ENCODE measurements at places on chromosomes 4 and X.

GRCh38 chrX:108123591-108124366 lies 32.2 kb downstream of the ATG4A start:
- DNase-seq = no peak

DNA sequence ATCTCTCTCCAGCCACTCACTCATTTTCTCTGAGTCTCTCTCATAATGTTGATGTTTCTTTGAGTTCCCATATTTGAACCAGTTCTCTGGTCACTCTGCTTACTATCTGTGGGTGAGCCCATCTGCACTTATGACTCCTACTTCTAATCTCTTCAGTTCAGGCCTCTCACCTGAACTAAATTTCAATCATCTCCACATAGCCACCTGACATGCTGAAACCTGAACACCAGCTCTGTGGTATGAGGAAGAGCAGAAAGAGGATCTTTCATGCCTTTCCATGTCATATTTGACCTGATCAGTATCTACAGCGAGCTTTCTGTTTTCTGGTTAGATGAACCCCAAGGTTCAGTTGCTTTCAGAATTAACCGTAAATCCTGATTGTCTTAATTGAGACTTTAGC lies 122.2 kb upstream of the ESX1 start:
- no peak for DNase-seq

DNA sequence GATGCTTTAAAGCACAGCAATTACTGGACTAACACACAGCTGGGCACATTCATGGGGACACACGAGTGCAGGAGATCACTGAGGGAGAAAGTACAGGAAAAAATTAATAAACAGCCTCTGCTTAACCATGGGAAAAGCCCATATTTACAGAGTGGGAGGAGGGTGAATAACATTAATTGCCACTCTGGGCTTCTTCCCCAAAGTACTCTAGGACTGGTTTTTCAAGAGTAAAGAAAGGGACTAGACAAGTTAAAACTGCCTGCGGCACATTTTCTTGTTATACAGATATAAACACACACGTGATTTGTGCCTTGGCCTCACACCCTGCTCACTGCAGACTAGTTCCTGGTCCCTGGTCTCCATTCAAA lies 179.7 kb upstream of the TET2 start:
- no peak for DNase-seq

DNA sequence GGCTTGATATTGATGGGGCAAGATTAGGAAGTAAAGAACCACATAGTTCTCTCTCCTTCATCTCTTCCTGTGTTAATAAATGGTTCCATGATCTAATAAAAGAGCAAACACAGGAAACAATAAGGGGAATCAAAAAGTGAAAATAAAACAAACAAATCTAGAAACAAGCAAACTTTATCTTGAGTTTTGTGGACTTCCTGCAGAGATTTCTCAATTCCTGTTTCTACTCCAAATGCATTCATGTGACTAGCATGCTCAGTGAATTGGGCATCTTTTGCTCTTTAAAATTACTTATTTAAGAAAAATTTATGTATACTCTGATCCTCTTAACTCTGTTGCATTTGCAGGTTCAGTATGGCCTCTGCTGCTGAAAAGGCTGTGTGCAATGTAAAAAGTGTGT lies 682.0 kb downstream of the KCTD8 start:
- no peak for DNase-seq

GRCh38 chr4:141467225-141467624 lies 169.2 kb upstream of the IL15 start:
- no peak for DNase-seq

DNA sequence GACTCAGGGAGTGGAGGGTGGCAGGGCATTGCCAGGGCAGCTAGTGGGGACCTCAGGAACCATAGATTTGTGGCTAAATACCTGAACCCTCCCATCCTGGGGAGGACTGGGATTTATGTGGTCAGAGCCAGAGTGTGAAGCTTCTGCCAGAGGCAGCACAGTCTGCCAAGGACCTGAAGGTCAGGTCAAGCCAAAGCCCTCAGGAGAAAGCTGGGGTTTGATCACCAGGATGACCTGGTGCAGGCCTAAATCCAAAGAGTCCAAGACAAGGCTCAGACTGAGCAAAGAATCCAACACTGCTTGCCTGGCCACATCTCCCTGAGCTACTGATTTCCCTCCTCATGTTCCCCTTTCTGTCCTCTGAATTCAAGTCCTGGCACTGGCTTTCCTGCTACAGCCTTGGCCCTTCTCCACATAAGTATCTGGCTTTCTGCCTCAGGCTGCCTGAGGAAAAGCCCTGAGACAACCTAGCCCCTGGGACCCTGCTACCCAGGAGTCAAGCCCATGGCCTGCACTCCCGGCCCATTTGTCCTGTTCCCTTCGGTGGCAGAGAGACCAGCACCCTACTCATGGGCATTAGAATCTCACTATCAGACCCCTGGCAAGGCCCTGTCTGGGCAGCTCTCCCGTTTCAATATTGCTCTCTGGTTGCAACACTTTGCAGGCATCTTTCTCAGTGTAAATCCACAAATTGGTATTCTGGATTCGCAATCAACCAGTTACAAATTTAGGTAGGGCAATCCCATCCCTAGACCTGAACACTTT lies 39.3 kb upstream of the SLC25A43 start:
- DNase-seq = no peak

- no peak for DNase-seq
Observed at GRCh38 chr4:87321888-87322287, 794 bp downstream of the HSD17B13 start.

GRCh38 chr4:13906727-13907126 lies 279.2 kb upstream of the BOD1L1 start:
- no peak for DNase-seq

GRCh38 chr4:85784947-85785346 lies 310.0 kb downstream of the ARHGAP24 start:
- DNase-seq = no peak

DNA sequence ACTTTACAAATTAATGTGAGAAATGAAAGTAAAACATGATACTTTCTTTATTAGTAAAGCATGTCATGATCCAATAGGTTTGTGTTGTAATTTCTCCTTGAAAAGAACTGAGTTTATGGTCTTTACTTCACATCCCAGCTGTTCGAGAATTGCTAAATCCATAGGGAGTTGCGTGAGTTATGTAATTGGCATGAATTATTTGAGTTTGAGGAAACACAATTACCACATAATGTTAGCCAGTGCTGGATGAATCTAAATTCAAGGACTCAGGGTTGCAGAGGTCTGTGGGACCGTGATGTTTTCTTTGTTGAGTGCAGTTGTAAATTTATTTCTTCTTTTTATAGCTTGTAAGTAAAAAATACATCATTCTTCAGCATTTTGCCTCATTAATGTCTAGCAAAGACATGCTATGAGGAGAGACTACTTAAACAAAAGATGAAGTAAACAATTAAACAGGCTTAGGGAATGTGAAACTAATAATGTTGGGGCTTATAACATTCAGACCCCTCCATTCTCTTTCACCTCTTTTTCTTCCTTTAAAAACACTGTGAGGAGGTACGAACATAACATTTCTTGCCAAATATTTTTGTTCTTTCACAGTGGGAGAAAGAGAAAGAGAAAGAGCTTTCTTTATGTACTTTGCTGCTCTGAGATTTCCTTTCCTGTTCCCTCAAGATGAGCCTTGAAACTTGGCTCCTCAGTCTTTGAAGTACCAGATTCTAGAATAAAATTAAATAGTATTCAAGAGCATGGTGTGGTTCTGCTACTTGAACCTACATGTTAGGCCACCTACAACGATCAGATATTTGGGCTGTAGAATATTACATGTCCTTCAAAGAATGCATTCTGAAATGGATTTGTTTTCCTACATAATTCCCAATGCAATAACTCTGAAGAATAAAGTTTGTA lies 159.6 kb upstream of the ANK2 start:
- no peak for DNase-seq

DNA sequence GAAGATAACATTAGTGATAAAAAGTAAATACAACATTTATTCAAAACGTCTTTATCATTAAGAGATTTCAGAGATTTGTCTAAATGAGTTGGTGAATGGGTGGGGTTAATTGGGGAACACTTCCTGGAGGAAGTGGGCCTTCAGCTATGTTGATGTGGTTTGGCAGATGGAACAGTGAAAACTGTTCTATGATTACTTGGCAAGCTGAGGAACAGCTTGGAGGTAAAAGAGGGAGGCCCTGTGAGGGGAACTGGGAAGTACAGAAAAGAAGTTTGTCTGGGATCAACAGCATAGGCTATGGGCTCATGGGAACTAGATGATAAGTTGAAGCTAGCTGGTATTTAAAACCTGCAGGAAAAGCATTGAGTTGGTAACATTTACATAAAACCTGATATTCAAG lies 26.0 kb downstream of the OCRL start:
- no peak for DNase-seq

DNA sequence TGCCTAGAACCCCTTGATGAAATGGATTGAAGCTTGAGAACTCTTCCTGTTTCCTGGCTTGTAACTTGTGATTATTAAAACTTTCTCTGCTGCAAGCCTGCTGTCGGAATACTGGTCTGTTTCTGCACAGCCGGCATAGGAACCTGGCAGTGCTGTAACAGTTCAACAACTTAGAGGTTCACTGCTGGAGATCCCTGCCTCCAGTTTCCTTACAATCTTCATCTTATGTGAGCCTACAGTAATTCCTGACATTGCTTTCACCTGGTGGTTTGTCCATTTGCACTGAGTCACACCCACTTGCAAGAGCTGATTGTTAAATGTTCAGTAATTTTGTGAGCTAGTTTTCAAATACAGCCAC lies 1.3 kb upstream of the SEPSECS start:
- DNase-seq = no peak

DNA sequence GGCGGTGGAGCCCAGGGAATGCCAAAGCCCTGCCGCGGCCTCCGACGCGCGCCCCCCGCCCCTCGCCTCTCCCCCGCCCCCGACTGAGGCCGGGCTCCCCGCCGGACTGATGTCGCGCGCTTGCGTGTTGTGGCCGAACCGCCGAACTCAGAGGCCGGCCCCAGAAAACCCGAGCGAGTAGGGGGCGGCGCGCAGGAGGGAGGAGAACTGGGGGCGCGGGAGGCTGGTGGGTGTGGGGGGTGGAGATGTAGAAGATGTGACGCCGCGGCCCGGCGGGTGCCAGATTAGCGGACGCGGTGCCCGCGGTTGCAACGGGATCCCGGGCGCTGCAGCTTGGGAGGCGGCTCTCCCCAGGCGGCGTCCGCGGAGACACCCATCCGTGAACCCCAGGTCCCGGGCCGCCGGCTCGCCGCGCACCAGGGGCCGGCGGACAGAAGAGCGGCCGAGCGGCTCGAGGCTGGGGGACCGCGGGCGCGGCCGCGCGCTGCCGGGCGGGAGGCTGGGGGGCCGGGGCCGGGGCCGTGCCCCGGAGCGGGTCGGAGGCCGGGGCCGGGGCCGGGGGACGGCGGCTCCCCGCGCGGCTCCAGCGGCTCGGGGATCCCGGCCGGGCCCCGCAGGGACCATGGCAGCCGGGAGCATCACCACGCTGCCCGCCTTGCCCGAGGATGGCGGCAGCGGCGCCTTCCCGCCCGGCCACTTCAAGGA lies at the start of gene FGF2:
TSS of gene FGF2 (plus strand) at position 279 of the 705 bp plus-strand sequence. CDS start at position 623, 344 bp downstream.
- no peak for DNase-seq

GRCh38 chrX:7059214-7059838 lies 88.2 kb upstream of the STS start:
- DNase-seq = no peak

DNA sequence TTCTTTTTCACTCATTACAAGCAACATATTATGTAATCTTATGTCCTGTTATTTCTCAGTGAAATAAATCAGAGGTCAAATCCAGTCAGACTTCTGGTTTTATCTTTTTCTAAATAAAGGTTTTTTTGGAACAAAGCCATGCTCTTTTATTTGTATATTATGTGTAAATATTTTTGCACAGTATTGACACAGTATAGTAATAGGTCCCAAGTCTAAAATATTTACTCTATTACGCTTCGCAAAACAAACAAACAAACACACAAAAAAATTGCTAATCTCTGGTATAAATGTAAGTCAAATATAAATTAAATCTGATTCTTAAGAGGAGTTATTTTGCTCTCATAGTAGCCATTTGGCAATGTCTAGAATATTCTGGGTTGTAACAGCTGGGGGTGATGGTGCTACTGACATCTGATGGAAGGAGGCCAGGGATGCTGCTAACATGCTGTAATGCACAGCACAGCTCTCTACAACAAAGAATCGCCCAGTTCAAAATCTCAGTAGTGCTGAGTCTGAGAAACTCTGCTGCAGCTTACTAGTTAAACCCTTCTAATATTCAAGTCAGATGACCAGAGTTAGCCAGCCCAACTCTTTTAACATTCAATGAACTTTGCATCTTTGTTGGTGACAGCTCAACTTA lies 602.1 kb downstream of the RAB28 start:
- no peak for DNase-seq

DNA sequence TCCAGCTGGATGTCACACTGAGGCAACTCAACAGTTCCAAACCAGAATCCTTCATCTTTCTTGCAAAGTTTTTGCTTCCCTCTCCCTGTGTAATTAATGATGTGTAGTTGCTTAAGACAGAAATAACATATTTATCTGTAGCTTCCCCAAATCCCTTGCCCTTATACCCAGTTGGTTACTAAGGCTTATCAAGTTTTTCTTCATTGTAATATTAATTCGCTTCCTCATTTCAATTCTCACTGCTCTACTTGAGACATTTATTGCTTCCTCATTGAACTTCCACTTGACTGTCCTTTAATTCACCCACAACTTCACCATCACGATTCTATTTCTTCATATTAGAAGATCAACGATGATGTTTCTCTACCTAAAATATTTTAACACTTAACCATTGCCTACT lies 386.6 kb upstream of the CPEB2 start:
- no peak for DNase-seq

- DNase-seq = no peak
Observed at GRCh38 chrX:124045109-124045508, 83.6 kb downstream of the STAG2 start.
